ENCODE measurements at places on chromosomes 6 and 20.
A peak's percentile ranks its signal among the peaks of the same experiment; 100 is the strongest.

DNA sequence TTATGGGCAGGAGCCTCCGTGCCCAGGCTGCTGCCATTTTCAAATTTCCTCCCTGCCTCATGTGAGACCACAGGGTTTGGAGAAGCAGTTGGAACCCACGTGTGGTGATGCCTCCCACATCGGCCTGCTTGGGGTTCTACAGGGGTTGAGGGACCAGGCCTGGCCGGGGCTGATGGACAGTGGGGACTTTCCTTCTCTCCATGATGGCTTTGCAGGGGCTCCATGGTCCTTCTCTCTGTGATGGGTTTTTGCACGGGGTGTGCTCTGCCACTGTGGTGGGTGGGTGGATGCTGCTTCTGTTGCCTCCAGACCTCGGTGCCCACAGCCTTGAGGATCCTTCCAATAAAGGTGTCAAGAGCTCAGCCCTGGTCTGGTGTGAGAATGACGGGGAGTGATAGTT lies 54.4 kb downstream of the ADNP start:
- no peak for DNase-seq

DNA sequence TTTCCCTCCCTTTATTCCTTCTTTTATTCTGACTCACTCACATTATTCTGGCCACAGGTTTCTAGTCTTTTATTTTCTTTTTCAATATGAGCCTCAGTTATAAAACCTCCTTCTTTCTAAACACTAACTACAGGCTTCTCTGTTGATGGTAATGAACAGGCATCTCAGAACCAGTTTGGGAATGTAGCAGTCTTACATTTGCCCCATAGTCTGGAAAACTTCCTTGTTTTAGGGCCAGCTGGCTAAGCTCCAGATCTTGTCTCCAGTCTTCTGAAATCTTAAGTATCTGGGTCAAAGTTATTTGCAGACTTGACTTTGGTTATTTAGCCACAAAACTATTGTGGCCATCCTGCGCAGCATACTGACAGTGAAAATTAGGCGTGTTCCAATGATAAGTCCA lies 97.0 kb upstream of the MAN1A1 start:
- no peak for DNase-seq

DNA sequence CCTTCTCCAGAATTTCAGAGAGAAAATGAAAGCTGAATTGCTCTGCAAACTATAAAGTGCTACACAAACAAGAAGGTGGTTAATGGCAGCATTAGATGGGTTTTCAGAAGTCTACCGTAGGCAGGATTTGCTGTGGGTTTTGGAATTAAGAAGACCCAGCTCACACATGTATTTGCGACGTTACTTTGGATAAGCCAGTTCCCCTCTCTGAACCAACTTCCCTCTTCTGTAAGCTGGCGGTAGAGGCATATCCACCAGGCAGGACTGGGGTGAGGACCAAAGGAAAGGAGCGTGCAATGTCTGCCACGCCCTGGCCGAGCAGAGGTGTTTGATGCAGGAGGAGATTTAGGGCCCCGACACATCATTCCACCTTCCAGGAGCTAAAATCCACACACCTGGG lies 6.9 kb downstream of the RSPO4 start:
- DNase-seq: no peak

DNA sequence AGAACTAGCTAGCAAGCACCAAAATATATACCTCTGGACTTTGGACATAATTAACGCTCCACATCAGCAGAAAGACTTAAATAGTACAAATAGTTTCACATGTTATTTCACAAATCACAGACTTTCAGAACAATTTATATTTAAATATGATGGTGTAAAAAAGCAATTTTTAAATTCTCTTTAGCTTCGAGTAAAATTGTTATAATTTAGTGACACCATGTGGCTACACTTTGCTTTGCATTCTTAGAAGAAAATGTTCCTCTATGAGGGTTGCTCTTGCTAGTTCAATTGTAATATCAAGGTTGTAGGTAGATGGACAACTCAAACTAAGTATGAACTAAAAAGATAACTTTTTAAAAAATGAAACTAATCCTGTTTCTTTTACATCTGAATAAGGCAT lies 69.0 kb downstream of the BTBD9 start:
- no peak for DNase-seq

GRCh38 chr6:29744131-29744530 lies 20.9 kb downstream of the HLA-F start:
- DNase-seq: no peak

- no peak for DNase-seq
Measured at GRCh38 chr20:49583669-49584417, 15.9 kb upstream of the PTGIS start.

DNA sequence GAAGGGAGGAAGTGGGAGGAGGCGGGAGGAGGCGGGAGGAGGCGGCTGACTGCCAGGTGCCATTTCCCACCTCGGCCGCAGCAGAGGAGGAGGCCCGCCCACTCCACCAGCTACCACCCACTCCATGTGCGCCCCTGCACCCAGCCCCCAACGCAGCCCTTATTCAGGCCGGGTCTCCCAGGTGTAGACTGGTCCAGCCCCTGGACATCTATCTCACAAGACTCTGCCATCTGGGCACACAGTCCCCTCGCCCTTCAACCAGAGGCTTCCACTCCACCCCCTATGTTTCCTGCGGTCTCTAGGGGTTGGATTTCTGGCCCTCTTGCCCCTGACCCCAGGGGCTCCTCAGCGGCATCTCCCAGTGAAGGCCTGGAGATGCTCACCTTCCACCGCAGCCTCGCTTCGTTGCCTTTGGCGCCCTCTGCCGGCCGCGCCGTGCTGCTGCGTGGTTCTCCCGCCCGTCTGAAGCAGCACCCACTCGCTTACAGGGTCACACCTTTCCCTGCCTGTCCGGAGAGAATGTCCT lies 32.6 kb upstream of the FAM83D start:
- peak; percentile 35 for DNase-seq

GRCh38 chr20:60009318-60009717 lies 51.1 kb downstream of the CDH26 start:
- DNase-seq: no peak

- DNase-seq: no peak
Measured at GRCh38 chr6:56021943-56022342, 146.6 kb upstream of the BMP5 start.

- no peak for DNase-seq
Measured at GRCh38 chr6:166351715-166352285, 9.5 kb upstream of the SFT2D1 start.

Data from C1 segment of cervical spinal cord (tissue), 14 donors.